ENCODE measurements at places on chromosomes 6 and 20.

GRCh38 chr6:108995296-108995695 lies 99.3 kb downstream of the SESN1 start:
- DNase-seq: no peak

- no peak for DNase-seq
These were observed 63.2 kb upstream of the SYNDIG1 start for GRCh38 chr20:24406251-24406650.

DNA sequence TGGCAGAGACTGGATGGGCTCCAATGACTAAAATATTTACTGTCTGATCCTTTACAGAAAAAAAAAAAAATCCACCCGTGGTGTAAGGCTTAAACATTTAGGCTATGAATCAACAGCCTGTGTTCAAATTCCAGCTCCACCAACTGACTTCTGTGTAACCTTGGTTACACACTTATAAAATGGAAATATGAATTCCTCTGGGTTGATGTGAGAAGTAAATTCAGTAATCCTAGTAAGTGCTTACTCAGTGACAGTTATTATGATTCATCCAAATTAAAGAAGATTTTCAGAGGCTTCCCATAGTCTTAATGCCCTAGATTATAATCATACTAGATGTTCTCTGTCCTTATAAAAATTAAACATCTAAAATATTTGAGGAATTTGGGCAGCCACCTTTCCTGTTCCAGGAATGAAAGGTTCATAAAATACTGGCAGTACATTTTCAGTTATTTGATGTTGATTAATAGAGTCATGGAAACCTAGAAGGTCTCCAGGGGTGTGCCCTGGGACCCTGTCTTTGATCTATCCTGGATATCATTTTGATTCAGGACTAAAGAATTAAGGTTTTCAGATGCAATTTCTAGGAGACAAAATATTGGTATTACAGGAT lies 180.3 kb upstream of the ZNF217 start:
- no peak for DNase-seq

GRCh38 chr20:57097245-57097915 lies 169.1 kb downstream of the BMP7 start:
- DNase-seq: no peak

- peak; percentile 57 for DNase-seq
These were observed 2.3 kb downstream of the TOX2 start for GRCh38 chr20:43916881-43917371.

GRCh38 chr20:52754366-52754765 lies 217.8 kb upstream of the TSHZ2 start:
- DNase-seq: no peak

- no peak for DNase-seq
These were observed 48.1 kb downstream of the PSMG4 start for GRCh38 chr6:3306848-3307247.

- DNase-seq: no peak
These were observed 177.5 kb downstream of the CDC5L start for GRCh38 chr6:44564906-44565524.

DNA sequence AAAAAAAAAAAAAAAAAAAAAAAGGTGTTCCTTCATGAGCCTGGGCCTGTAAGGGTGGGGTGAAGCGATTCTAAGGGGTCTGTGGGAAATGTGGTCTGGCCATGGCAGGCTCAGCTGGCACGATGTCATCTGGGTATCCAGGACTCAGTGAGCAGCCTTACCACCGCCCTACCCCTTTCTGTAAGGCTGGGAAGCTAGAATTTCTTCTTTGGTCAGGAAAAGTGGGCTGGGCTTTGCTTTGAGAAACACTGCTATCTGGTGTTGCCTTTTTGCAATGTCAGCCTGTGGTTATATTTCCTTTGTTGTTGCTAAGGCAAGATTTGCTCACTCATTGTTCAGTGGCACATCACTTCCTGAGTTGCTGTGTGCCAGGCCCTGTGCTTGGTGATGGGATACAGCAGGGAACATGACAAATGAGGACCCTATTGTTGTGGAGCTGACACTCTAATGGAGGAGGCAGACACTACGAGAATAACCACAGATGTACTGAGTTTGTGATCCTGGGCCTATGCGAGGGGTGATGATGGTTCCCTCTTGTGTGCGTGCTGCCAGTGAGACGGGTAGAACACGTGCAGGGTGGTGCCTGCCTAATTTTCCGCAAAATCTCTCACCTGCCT lies 45.9 kb upstream of the ZNFX1 start:
- DNase-seq: peak; percentile 31

GRCh38 chr6:156163311-156163710 lies 613.9 kb upstream of the ARID1B start:
- DNase-seq: no peak
